ENCODE measurements at places on chromosomes 16 and 17.

- no peak for DNase-seq
Observed at GRCh38 chr17:75514919-75515495, 330 bp downstream of the CASKIN2 start.

- no peak for DNase-seq
Observed at GRCh38 chr16:89018282-89019158, 41.5 kb upstream of the CBFA2T3 start.

DNA sequence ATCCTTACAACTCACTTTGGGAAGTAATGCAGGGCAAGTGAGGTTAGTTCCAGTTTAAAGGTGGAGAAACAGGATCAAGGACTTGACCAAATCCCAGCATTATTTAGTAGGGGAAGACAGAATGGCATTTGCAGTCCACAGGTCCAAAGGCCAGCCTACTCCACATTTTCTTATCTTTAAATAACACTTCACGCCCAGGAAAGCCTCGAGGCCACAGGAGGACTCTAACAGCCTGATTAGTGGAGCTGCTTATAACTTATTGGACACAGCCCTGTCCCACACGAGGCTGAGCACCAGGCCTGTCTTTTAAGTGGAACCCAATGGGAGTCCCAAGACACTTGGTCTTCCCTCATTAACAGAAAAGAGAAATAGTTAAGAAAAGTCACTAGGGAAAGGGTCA, 12.1 kb upstream of the HYDIN start:
- no peak for DNase-seq

DNA sequence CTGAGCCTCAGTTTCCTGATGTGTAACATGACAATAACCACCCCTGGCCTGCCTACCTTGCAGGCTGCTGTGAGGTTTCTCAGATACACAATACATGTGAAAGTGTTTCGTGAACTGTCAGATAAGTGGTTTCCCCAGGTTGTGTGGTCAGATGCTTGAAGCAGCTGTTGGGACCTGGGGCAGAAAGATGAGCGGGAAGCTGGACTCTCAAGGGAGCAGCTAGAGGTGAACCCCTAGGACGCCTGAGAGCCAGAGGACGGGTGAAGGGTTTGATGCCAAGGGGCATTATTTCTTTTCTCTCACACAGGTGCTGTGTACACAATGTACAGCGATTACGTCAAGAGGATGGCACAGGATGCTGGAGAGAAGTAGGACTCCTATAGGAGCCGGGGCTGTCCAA, 2.3 kb downstream of the HIGD1B start:
- DNase-seq = no peak

- DNase-seq = no peak
Observed at GRCh38 chr16:81172769-81173658, 65.5 kb upstream of the BCO1 start.

DNA sequence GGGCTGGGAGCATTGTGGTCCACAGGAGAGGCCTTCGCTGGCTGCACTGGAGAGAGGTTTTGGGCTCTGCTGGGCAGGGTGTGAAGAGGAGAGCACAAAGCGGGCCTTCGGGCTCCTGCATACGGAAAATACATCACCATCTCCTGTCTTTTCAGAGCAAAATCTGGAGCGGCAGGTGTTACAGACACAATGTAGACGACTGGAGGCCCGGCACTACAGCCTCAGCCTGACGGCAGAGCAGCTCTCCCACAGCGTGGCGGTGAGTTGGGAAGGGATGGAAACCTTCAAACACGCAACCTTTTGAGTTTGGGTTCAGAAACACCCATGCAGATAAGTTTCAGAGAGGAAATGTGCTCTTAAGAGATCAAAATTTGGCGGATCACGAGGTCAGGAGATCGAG, 17.9 kb downstream of the GINS2 start:
- no peak for DNase-seq

DNA sequence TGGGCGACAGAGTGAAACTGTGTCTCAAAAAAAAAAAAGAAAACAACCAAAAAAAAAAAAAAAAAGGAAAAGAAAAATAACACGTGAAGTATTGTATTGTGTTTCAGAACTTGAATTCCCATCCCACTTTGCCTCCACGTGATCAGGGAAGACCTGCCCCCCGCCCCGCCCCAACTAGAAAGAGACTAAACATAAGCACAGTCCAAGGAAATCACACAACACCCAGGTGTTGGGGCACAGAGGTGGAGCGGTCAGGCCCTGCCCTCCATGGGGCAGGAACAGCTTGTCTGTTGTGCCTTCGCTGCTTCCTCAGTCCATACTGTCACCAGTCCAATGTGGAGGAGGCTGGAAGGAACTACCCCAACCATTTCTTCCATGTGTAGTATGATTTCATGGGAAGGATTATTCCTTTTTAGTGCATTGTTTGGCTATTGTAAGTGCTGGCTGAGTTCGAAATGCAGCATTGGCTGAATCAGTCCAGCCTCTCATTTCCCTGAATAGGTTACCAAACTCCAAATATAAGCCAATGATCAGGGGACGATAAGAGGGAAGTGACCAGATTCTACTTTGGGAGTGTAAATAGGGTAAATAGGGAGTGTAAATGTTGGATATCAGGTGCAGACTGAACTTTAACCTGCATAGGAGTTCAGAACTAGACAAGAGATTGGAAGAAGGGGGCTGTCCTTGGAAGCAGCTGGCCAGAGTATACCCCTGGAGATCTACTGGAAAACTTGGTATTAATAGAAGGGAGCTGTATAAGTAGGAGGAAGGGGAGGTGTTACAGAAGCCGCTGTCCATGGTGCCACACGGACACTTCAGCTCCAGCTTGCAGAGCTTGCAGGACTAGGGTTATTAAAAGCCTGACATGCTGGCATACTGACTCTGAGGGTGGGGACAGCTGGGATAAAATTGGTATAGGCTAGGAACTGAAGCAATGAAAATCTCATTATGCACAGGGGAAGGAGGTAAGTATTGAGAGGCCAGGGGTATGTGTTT, 50.7 kb downstream of the TANGO6 start:
- DNase-seq = no peak

GRCh38 chr17:79212149-79213087, 137.8 kb downstream of the ENGASE start:
- DNase-seq = no peak

- DNase-seq = no peak
Observed at GRCh38 chr16:73483934-73484711, 436.2 kb upstream of the ZFHX3 start.

GRCh38 chr16:87724490-87725291, 41.1 kb downstream of the KLHDC4 start:
- no peak for DNase-seq

DNA sequence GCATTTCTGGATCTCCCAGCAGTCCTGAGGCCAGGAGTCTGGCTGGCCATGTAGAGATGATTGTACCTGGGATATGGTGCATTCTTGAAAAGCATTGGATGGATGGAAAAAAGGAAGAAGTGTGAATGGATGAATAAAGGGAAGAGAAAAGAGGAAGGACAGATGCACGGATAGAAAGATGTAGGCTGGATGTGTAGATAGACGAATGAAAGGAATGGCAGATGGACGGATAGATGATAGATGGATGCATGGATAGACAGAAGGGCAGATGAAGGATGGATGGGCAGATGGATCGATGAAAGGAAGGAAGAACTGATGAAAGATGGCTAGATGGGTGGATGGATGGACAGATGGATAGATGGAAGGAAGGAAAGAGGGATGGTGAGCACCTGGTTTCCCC, 210.9 kb downstream of the MSI2 start:
- DNase-seq = no peak

DNA sequence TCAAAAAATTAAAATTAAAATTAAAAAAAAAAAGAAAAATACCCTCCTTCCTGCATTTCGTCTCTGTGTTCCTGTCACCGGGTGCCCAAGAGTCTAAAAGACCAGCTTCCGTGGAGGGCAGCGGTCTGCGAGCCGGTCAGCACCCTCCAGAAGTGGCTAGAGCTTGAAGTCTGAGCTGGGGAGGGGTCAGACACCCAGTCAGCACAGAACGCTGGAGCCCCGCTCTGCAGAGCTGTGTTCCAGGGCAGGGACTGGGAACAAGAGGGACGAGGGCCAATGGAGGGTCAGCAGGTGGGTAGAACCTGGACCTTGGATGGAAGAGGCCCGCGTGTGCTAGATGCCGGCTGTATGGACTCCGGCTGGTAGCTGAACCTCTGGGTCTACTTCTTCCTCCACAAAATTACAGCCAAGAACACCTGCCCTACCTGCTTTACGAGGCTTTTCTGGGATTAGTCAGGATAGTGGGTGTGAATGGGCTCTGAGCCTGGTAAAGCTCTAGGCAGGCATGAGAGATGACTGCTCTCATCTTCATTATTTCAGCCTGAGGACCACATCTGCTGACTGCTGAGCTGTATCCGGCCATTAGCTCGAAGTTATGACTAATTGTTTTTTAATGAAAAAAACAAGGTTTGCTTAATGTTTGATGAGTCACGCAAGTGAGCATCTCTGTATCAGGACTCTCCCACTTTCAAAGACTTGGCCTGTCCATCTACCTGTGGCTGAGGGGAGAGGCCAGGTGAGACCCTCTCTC, 5.9 kb downstream of the TRPV1 start:
- no peak for DNase-seq

GRCh38 chr16:81429045-81429521, 15.5 kb upstream of the CMIP start:
- no peak for DNase-seq

DNA sequence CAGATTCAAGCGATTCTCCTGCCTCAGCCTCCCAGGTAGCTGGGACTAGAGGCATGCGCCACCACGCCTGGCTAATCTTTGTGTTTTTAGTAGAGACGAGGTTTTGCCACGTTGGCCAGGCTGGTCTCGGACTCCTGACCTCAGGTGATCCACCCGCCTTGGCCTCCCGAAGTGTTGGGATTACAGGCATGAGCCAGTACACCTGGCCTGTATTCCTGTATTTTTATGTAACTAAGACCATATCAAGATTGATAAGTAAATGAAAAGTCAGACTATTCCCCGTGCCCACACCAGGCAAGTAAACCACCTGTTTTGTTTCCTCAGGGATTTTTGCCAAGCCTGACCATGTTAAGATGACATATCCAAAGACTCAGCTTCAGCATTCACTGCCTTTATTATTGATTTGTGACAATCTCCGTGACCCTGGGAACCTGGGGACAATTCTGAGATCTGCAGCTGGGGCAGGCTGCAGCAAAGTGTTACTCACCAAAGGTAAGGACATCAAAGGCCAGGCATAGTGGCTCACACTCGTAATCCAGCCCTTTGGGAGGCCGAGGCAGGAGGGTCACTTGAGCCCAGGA, 5.6 kb downstream of the MRM3 start:
- DNase-seq = no peak

Measured in T-helper 9 cell (primary cell).